ENCODE measurements at places on chromosomes 5 and 9. TPM values are rescaled to one million over a fixed set of nuclear protein-coding genes. Genes with fewer than 3 reads are reported as not detected.
A peak's percentile ranks its signal among the peaks of the same experiment; 100 is the strongest.

PCDHGA11 gene
- total RNA-seq, result not detected

ARSI gene
- not detected for total RNA-seq

MCCC2 gene
- 52.8 TPM for total RNA-seq

SLC36A3 gene
- not detected for total RNA-seq

- H3K27ac ChIP-seq, result peak overlapping the region; percentile 97
- H3K4me1 ChIP-seq, result peaks cover 66% of the 10 kb centered on the region
- peak overlapping the region; percentile 85 for H3K4me3 ChIP-seq
- no peaks in the 10 kb centered on the region for H3K27me3 ChIP-seq
Measured at GRCh38 chr9:129486756-129487657, 133.9 kb downstream of the C9orf50 start.

- DNase-seq, result no peak
- no peak overlapping the region for H3K27ac ChIP-seq
- no peaks in the 10 kb centered on the region for H3K36me3 ChIP-seq
Measured at GRCh38 chr9:6230037-6230780, 14.6 kb downstream of the IL33 start.

- H3K36me3 ChIP-seq, result no peaks in the 10 kb centered on the region
- no peak overlapping the region for H3K4me3 ChIP-seq
- DNase-seq, result no peak
- H3K4me1 ChIP-seq, result no peaks in the 10 kb centered on the region
Measured at GRCh38 chr5:173512637-173513435, 103.6 kb downstream of the BOD1 start.

DNA sequence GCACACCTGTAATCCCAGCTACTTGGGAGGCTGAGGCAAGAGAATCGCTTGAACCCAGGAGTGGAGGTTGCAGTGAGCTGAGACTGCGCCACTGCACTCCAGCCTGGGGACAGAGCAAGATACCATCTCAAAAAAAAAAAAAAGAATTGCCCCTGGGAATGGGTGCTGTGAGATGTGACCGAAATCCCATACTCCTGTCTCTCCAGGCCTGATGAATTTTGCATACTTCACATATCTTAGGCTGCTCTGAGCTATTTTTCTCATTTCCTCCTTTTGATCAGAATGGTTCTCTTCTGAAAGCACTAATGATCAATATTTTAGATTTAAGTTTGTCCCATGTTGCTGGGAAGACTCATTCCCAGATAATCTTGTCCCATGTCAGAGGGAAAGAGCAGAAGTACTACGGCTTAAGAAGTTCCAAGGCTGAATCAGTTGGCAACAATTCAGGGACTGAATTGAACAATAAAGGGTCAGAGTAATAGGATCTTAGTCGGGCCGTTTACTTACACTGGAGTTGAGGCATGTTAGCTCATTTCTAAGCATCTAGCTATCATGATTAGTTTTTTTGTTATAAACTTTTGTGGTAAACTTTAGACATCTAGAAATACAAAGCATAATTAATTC lies 44.2 kb upstream of the TENT2 start:
- H3K27me3 ChIP-seq, result peaks cover 1% of the 10 kb centered on the region
- H3K36me3 ChIP-seq, result no peaks in the 10 kb centered on the region
- DNase-seq, result no peak

DNA sequence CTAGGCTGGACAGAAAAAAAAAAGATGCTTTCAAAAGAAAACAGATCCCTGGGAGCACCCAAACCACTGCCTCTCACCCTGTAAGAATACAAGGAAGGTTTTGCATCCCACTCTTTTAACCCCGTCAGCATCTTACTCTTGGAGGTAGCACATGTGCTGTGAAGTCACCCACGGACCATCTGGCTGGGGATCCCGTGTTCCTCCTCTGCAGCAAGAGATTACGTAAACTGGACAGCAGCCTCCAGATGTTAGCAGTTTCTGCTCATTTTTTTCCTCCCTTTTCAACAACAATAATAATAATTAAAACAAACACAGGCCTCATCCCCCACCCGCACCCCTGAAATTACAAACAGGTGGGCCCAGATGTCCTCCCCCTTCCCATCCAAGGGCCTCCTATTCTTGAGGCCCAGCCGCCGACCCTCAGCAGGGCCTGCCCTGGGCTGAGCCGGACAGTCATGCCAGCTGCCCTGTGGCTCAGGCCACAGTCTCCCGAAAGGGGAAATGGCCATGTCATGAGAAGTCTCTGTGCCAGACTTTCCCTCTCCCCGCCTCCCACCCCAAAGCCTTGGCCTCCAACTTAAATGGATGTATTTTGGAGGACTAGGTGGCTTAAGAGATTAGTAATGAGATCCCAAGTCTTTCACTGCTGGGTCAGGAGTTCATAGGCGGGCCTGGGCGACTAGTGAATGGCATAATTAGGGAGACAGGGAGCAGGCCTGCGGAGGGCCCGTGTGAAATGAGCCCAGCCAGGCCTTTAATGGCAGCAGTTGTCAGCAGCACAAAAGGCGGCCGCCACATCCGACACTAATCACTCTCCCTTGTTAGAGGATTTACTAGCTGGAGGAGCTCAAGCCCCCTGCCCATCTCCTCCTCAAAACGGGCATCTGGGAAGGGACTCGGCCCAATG lies 165.1 kb downstream of the PAPPA start:
- no peak overlapping the region for H3K4me3 ChIP-seq
- no peaks in the 10 kb centered on the region for H3K4me1 ChIP-seq
- H3K27me3 ChIP-seq, result no peaks in the 10 kb centered on the region
- H3K27ac ChIP-seq, result no peak overlapping the region

DNA sequence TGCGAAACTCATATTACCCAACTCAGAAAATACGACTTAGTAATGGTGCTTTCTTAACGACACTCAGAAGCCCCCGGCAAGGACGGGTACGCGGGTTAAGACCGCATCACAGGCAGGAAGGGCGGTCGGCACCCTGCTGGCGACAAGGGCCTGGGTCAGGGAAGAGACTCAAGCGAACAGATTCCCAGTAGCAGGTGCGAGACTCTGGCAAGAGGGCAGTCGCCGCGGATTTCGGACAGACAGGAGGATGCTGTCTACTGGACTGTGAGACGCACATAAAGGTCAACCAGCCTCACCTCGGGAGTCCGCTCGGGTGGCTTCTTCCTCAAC lies 398 bp downstream of the RAPGEF6 start:
- peak; percentile 73 for DNase-seq
- H3K27me3 ChIP-seq, result peaks cover 3% of the 10 kb centered on the region
- peak overlapping the region; percentile 87 for H3K27ac ChIP-seq
- H3K4me1 ChIP-seq, result peaks cover 25% of the 10 kb centered on the region

DNA sequence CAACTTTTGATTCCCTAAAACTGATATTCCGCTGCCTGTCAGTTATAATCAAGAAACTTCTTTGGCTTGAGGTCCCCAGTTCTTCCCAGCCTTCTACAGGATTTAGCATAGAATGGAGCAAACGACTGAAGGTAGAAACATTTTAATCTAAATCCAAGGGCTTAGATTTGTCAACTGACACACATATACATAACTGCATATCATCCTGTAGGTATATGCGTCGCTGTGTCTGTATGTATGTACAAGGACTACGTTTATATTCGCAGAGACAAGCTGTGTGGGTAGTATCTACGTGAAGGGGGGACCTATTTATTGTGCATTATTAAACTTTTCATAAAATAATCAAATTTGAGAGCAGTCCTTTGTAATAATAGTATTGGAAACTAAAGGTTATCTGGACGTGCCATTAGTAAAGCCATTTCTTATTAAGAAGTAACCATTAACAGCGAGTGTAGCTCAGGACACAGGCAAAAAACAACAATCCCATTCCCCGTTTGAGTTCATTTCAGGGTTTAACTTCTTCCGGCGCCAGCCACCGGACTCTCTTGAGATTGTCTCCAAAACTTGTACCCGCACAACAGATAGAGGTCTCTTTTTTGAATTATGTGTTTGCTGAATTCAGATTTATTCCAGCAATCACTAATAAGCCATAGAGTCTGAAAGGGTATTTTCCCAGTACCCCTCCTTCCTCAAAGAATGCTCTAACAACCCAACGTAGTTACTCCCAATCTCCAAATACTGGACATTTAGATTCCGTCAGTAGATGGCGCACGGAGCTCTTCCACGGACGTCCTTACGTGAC lies 2.1 kb upstream of the MLLT3 start:
- peaks cover 27% of the 10 kb centered on the region for H3K4me1 ChIP-seq
- peaks cover 9% of the 10 kb centered on the region for H3K36me3 ChIP-seq
- H3K4me3 ChIP-seq, result peak overlapping the region; percentile 96
- peaks cover 2% of the 10 kb centered on the region for H3K27me3 ChIP-seq

DNA sequence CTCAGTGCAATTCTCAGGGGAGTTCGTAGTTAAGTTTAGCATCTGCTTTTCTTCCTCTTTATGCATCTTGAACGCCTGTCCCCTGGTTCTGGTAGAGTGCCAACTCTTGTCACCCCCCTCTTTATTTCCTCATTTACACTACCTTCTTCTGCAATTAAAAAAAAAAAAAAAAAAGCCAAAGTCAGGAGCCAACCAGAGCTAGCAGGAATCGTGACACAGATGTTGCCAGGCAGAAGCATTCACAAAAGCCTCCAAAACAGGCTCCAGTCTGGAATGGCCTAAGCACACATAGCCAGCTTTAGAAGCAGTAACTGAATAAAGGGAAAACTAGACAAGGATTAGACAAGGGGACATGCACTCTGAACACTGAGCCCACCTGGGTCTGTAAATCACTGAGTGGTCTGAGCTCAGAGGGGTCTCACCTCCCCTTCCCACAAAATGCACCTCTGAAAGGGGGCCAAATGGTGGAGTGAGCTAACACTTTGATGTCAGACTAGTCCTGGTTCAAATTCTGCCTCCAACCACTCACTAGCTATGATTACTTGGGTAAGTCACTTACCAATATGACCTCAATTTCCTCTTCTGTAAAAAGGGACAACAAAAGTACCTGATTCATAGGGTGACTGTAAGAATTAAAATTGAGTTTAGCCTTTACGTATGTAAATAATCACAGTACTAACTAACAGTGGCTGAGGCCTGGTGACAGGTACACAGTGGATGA lies 2.0 kb downstream of the CD74 start:
- H3K27ac ChIP-seq, result peak overlapping the region; percentile 99
- peak; percentile 60 for DNase-seq
- no peaks in the 10 kb centered on the region for H3K27me3 ChIP-seq
- peaks cover 39% of the 10 kb centered on the region for H3K4me1 ChIP-seq
- H3K4me3 ChIP-seq, result peak overlapping the region; percentile 97

DNA sequence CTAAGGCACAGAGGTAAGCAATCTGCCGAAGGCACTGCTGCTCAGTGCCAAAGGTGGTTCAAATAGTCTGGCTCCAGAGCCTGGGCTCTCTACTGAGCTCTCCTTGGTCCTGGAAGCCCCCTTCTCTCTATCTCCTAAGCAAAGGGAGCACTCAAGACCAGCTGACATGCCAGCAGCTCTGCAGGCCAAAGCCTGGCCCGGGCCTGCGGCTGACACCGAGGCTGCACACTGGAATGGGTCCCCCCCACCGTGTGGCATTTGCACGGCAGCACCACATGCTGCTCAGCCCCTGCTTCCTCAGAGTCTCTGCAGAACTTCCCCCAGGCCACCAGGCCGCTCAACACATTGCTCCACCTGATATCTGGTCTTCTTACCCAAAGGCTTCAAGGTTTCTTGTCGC lies 57.8 kb upstream of the GOLPH3 start:
- H3K36me3 ChIP-seq, result peaks cover 13% of the 10 kb centered on the region
- DNase-seq, result no peak
- no peak overlapping the region for H3K27ac ChIP-seq
- no peak overlapping the region for H3K4me3 ChIP-seq
- H3K27me3 ChIP-seq, result no peaks in the 10 kb centered on the region
- no peaks in the 10 kb centered on the region for H3K4me1 ChIP-seq

DNA sequence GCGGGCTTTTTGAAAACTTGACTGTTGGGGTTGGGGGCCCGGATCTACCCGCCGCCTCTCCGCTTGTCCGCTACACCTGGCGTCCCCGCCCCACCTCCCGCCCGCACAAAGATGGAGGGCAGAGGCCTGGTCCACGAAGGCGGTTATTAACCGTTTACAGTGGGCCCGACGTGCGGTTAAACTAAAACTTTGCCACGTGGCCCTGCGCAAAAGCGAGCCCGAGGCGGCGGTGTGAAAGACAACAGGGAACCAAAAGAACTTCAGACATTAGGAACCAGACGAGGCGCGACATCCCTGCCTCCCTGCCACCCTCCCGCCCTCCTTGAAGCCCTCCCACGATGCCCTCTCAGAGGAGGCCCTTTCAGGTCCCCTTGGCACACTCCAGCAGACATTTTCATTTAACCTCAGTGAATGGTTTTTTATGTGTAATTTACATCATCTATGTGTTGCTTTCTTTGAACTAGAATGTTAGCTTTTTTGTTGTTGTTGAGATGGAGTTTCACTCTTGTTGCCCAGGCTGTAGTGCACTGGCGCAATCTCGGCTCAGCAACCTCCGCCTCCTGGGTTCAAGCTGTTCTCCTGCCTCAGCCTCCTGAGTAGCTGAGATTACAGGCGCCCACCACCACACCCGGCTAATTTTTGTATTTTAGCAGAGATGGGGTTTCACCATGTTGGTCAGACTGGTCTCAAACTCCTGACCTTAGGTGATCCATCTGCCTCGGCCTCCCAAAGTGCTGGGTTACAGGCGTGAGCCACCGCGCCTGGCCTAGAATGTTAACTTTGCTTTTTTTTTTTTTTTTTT lies 999 bp upstream of the HNRNPA0 start:
- peaks cover 3% of the 10 kb centered on the region for H3K27me3 ChIP-seq
- DNase-seq, result no peak
- peaks cover 28% of the 10 kb centered on the region for H3K4me1 ChIP-seq
- H3K36me3 ChIP-seq, result peaks cover 39% of the 10 kb centered on the region

- H3K4me1 ChIP-seq, result no peaks in the 10 kb centered on the region
- H3K36me3 ChIP-seq, result no peaks in the 10 kb centered on the region
- no peaks in the 10 kb centered on the region for H3K27me3 ChIP-seq
- no peak overlapping the region for H3K4me3 ChIP-seq
Measured at GRCh38 chr5:89435347-89435746, 552.4 kb upstream of the MEF2C start.

GRCh38 chr9:93808115-93809029 lies 146.8 kb downstream of the BARX1 start:
- no peaks in the 10 kb centered on the region for H3K4me1 ChIP-seq
- H3K27ac ChIP-seq, result no peak overlapping the region
- H3K27me3 ChIP-seq, result peaks cover 4% of the 10 kb centered on the region
